ENCODE measurements at places on chromosomes 12 and 14.

DNA sequence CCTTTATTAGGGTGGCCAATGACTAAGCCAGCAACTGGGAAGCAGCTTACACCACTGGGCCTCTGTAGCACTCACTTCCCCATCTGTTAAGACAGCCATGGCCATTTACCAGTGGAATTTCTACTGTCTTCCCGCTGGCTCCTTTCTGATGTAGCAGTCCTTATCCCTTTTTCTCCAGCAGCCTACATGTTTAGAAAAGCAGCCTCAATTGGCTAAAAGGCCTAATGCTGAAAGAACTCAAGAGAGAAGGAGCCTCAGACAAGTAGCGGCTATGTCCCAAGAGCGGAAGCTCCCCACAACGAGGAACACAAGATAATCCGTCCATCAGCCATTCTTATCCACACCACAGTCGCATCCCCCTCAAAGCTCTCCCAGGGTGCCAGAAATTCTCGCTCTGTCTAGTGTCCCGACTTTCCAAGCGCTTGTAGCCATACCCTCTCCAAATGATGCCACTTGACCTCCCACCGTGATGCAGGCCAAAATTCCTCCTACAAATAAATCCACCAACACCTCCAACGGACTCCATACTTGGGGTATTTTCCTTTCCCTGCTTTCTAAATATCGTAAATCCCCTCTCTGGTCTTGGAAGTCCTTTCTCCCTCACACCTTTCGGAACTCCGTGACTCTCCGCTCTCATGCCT, 624 bp downstream of the M6PR start:
- DNase-seq: peak; percentile 59

DNA sequence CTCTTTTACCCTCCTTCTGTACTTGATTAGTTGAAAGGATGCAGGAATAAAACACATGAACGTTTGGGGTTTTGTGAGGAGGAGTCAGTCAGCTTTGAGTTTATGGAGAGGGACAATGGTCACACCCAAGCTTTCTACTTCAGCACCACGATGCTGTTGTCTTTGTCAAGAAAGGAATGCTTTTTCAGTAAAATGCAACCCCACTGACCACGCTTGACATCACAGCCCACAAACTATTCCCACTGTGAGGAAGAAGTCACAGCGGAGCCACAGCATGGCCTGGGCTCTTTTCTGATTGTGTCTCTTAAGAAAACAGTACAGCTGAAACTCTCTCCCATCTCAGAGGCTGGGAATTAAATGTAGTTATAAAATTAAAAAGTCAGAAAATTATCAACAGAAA, 135.2 kb downstream of the APAF1 start:
- no peak for DNase-seq

GRCh38 chr12:124916374-124917134, 2.1 kb upstream of the UBC start:
- no peak for DNase-seq

GRCh38 chr12:120842595-120842994, 61.6 kb downstream of the SPPL3 start:
- DNase-seq: no peak

Measured in amygdala (tissue), 56 donors.